ENCODE measurements at places on chromosomes 3 and 15. TPM values are rescaled to one million over a fixed set of nuclear protein-coding genes. Genes with fewer than 3 reads are reported as not detected.

Gene SERINC4
- total RNA-seq: not detected

GRCh38 chr3:9100513-9100894 is 137.2 kb upstream of the RAD18 start:
- no peak for DNase-seq

Gene SEMA3F
- 5.1 TPM for total RNA-seq

DNA sequence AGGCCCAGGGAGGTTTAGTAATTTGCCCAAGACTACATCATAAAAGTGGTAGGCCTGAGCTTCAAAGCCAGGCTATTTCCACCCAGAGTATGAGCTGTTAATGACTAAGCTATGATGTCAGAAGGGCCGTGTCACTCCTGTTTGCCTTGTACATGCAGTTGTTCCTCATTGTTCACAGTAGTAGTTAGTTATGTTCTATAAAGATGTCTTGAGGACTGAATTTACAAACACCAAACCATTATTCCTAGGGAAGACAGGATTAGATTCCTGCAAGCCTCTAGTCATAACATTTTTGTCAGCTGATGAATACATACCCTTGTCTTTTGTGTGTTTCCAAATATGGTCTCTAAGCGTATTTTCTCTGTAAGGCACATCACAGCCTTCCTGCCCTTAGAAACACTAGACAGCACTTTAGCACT is 20.9 kb upstream of the LARS2 start:
- peak; percentile 48 for DNase-seq

DNA sequence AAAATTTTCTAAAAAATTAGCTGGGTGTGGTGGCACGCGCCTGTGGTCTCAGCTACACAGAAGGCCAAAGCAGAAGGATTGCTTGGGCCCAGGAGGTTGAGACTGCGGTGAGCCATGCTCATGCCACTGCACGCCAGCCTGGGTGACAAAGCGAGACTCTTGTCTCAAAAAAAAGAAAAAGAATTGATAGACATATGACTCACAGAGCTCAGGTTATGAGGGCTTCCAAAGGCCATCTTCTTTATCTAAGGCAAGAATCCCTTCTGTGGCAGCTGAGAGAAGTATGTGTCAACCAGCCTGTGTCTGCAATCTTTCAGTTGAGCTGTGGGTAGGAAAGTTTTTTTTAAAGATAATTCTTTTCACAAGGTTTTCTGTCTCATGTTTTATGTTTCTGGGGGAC is 53.9 kb downstream of the MRPS25 start:
- DNase-seq: no peak
